ENCODE measurements at places on chromosomes 6 and 20. TPM values are rescaled to one million over a fixed set of nuclear protein-coding genes. Genes with fewer than 3 reads are reported as not detected.

Gene HELZ2
- 15.5 TPM for polyA plus RNA-seq

Gene OGFRL1
- polyA plus RNA-seq: 15.4 TPM

Gene MRPS26
- 29.8 TPM for polyA plus RNA-seq

Gene PDYN
- not detected for polyA plus RNA-seq

Gene SLPI
- 0.65 TPM for polyA plus RNA-seq

Gene TRERF1
- polyA plus RNA-seq: 2.0 TPM

Gene SIRPB1
- polyA plus RNA-seq: 437 TPM

Measured in CD14-positive monocyte (primary cell).